ENCODE measurements at places on chromosomes 3 and 15. TPM values are rescaled to one million over a fixed set of nuclear protein-coding genes. Genes with fewer than 3 reads are reported as not detected.

GRCh38 chr3:5128849-5129248 lies 6.8 kb downstream of the ARL8B start:
- no peaks in the 10 kb centered on the region for H3K27me3 ChIP-seq
- peaks cover 5% of the 10 kb centered on the region for H3K36me3 ChIP-seq
- DNase-seq = no peak
- H3K27ac ChIP-seq = no peak overlapping the region

- 0 out of 2 replicates have a peak, but pooled peaks cover 3% of the 10 kb centered on the region for H3K4me1 ChIP-seq
- no peaks in the 10 kb centered on the region for H3K36me3 ChIP-seq
- no peaks in the 10 kb centered on the region for H3K27me3 ChIP-seq
- DNase-seq = no peak
- no peak overlapping the region for H3K4me3 ChIP-seq
Measured at GRCh38 chr15:81812456-81812855, 233.4 kb downstream of the MEX3B start.

DNA sequence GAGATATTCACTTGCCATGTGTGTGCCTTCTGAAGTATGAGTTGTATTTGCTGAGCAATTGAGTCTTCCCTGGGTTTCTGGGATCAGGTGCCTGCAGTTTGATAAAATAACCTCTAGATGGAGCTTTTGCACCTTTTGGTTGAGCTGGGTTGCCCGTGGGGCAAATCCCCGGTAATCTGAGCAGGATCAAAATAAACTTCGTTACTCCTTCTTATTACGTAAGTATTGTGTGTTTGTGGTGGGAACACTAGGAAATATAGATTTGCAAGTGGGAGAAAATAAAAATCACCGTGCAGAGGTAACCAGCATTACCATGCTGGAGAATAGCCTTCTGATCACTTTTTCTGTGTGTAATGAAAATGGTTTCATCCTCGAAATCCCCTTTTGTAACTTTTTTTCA lies 277.4 kb upstream of the NR2E3 start:
- H3K4me3 ChIP-seq = no peak overlapping the region
- no peak overlapping the region for H3K27ac ChIP-seq
- H3K27me3 ChIP-seq = no peaks in the 10 kb centered on the region
- no peaks in the 10 kb centered on the region for H3K4me1 ChIP-seq
- no peak for DNase-seq

DNA sequence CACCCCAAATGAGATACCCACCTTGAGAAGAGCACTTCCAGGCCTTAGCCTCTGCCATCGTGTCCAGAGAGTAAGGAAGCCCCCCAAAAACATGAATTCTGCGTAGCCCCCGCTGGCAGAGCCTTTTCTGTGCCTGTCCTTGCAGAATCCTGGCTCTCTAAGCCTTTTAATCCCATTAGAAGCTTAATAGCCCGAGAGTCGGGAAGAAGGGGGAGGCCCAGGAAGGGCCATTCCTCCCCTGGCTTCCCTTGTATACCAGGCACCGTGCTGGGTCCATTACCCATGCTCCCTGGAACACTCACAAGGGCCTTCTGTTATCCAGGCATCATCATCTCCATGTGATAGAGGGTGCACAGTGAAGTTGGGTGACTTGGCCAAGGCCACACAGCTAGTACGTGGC lies 7.1 kb downstream of the SPTBN5 start:
- H3K36me3 ChIP-seq = no peaks in the 10 kb centered on the region
- no peaks in the 10 kb centered on the region for H3K27me3 ChIP-seq
- H3K4me1 ChIP-seq = no peaks in the 10 kb centered on the region
- no peak overlapping the region for H3K27ac ChIP-seq
- no peak overlapping the region for H3K4me3 ChIP-seq
- no peak for DNase-seq

GRCh38 chr3:45608885-45609284 lies 14.3 kb downstream of the LIMD1 start:
- H3K27ac ChIP-seq = peak overlapping the region; percentile 55
- peaks cover 42% of the 10 kb centered on the region for H3K4me1 ChIP-seq
- no peak overlapping the region for H3K4me3 ChIP-seq
- peak; percentile 55 for DNase-seq

- H3K4me3 ChIP-seq = peak within 1 kb of the TSS; percentile 71
- H3K36me3 ChIP-seq = peaks cover 80% of the 10 kb centered on the region
- H3K27ac ChIP-seq = peak within 1 kb of the TSS; percentile 95
- H3K4me1 ChIP-seq = peaks cover 82% of the 10 kb centered on the region
- DNase-seq = no peak
Measured at GRCh38 chr3:48595075-48595525, at the start of gene COL7A1. Gene COL7A1 (minus strand): TSS chr3:48595329. CDS start chr3:48595159, 170 bp downstream.

GRCh38 chr15:45702041-45702440 lies 67.2 kb downstream of the SQOR start:
- H3K36me3 ChIP-seq = no peaks in the 10 kb centered on the region
- H3K4me3 ChIP-seq = no peak overlapping the region
- DNase-seq = no peak
- 0 out of 2 replicates have a peak, but pooled peaks cover 3% of the 10 kb centered on the region for H3K27me3 ChIP-seq
- peaks cover 10% of the 10 kb centered on the region for H3K4me1 ChIP-seq
- H3K27ac ChIP-seq = no peak overlapping the region

- no peak overlapping the region for H3K4me3 ChIP-seq
- no peaks in the 10 kb centered on the region for H3K4me1 ChIP-seq
- H3K27me3 ChIP-seq = no peaks in the 10 kb centered on the region
- H3K27ac ChIP-seq = no peak overlapping the region
- no peaks in the 10 kb centered on the region for H3K36me3 ChIP-seq
- DNase-seq = no peak
Measured at GRCh38 chr3:109021556-109021955, 67.9 kb upstream of the GUCA1C start.

DNA sequence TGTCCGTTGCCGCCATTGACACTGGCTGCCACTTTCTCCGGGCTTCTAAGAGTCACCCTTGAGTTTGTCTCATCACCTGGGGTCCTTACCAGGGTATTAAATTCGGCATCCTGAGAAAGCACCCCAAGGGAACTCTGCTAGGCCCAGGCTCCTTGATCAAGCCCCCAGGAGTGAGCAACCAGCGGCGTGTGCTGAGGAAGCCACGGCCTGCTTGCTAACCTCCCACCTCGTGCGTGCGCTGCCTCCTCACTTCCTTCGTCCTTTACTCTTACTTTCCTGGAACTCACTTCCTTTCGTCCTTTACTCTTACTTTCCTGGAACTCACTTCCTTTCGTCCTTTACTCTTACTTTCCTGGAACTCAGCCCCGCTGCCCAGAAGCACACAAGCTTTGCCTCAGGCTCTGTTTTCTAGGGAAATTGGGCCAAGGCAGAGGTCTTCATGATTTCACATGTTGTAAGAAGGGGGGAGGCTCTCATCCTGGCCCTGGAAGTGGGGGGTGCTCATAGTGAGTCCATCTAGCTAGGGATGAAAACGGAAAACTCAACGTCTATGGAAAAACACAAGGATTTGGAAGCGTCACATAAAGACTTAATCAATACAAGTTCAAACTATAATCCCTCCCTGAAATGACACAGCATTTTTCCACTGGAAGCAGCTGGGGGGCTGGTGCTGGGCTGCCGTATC lies 36.7 kb upstream of the BDH1 start:
- no peak overlapping the region for H3K27ac ChIP-seq
- DNase-seq = no peak
- H3K27me3 ChIP-seq = peaks cover 2% of the 10 kb centered on the region
- H3K4me3 ChIP-seq = no peak overlapping the region

DNA sequence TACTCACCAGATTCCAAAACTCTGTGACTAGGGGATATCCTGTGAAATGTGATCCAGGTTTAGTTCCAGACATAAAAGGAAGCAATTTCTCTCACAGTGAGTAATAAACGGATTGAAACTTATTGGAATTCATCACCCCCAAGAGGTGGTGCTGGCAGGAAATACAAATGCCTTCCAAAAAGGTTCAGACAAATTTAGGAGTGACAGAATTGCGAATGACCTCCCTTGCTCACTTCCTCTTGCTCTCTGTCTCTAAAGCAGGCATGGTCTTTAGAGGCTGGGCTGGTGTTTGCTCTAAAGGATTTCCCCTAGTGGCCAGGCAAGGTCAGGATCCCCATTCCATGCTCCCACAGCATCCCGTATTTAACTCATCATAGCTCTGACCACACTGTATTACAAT lies 449.4 kb upstream of the PPP2R3A start:
- DNase-seq = peak; percentile 11
- H3K4me1 ChIP-seq = peaks cover 23% of the 10 kb centered on the region
- H3K4me3 ChIP-seq = no peak overlapping the region
- H3K27ac ChIP-seq = no peak overlapping the region
- 0 out of 2 replicates have a peak, but pooled peaks cover 7% of the 10 kb centered on the region for H3K27me3 ChIP-seq

DNA sequence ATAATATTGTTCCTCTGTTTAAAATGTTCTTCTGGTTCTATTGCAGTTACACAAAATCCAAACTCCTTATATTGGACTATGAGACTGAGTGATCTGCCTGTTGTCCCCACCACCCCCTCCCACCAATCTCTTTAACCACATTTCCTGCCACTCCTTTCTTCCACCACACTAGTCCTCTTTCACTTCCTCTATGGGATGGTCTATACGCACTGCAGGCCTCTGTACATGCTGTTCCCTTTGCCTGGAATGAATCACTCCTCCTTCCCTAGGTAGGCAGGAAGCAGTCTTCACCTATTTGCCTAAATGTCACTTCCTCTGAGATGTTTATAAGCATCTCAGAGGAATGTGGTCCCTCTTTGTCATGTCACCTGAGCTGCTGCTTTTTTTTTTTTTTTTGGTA lies 4.0 kb downstream of the MAP2K1 start:
- no peaks in the 10 kb centered on the region for H3K27me3 ChIP-seq
- peaks cover 28% of the 10 kb centered on the region for H3K36me3 ChIP-seq
- no peak overlapping the region for H3K27ac ChIP-seq

GRCh38 chr3:141306922-141307321 lies 61.4 kb upstream of the ZBTB38 start:
- H3K27me3 ChIP-seq = no peaks in the 10 kb centered on the region
- peaks cover 12% of the 10 kb centered on the region for H3K4me1 ChIP-seq
- no peaks in the 10 kb centered on the region for H3K36me3 ChIP-seq
- DNase-seq = no peak

The C3orf80 gene
- not detected for total RNA-seq

The HHLA2 gene
- not detected for total RNA-seq
